Stimulated activated CD4-positive, alpha-beta T cell treated with anti-CD3 and anti-CD28 coated beads, Interleukin-4, amount 100 ng/mL, for 4 hours (primary cell): ENCODE measurements at places on chromosomes 4 and X.
A peak's percentile ranks its signal among the peaks of the same experiment; 100 is the strongest.

GRCh38 chr4:169142906-169143305 is 127.8 kb downstream of the SH3RF1 start:
- DNase-seq = no peak

GRCh38 chrX:37955273-37955672 is 51.1 kb upstream of the SYTL5 start:
- DNase-seq = no peak

DNA sequence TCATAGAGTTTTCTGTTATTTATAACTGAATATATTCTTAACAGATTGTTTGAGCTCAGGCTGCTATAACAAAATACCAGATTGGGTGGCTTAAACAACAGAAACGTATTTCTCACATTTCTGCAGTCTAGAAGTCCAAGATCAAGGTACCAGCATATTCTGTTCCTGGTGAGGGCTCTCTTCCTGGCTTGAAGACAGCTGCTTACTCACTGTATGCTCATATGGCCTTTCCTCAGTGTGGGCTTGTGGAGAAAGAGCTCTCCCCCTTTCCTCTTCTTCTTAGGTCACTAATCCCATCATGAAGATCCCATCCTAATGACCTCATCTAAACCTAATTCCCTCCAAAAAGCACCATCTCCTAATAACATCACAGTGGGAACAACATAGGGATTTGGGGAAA is 117.8 kb downstream of the RASGEF1B start:
- no peak for DNase-seq

GRCh38 chr4:15799141-15799540 is 21.0 kb downstream of the CD38 start:
- no peak for DNase-seq

DNA sequence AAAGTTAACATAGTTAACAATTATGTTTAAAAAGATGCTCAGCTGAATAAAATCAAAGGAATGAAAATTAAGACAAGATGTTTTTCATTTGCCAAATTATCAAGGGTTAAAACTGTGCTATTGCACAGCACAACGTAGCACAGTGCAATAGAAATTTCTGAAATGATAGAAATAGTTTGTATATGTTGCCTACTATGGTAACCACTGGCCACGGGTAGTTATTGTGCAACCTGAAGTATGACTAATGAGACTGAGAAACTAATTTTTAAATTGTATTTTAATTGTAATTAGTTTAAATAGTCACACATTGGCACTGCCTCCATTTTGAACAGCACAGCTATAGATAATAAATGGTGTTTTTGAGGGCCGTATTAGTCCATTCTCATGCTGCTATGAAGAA is 343.1 kb upstream of the FAM241A start:
- no peak for DNase-seq

GRCh38 chr4:120977435-120977997 is 55.0 kb upstream of the PRDM5 start:
- no peak for DNase-seq

- DNase-seq = no peak
Measured at GRCh38 chrX:4909348-4909747, 1195.9 kb upstream of the PRKX start.

GRCh38 chrX:31547416-31547815 is 475.6 kb upstream of the FTHL17 start:
- no peak for DNase-seq

- DNase-seq = no peak
Measured at GRCh38 chr4:79163981-79164490, 161.8 kb downstream of the NAA11 start.

DNA sequence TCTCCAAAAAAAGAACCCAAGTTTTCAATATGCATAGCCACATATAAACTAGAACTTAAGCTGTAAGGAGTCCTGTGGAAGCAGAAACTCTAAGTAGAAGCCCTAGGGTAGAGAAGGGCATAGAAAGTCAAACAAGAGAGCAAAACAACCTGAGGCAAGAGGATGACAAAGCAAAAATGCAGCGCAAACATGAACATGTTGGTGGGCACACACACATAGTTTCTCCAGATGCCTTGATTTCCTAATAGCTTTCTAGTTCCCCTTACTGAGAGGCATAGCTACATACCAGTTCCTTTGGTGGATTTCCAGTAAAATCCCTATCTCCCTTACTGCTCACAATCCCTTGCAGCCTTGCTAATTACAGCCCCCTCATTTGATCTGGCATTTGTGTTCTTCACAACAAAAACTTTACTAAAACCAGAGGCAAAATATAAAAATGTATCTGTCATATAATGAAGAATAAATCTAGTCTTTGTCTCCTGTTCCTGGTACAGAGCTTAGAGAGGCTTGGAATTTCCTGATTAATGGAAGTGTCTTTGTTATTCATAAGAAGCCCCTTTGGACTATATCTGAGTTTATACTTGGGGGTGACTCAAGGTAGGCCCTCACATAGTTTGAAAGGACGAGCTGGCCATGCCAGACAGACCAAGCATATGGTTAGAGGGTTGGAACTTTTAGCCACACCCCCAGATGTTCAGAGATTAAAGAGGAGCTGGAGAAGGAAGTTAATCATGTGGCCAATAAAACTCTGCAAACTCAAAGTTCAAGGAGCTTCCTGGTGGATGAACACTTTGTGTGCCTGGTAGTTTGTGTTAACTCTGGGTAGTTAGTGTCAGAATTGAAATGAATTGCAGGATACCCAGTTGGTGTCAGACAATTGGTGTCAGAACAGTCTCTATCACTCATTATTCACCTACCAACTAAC is 52.7 kb upstream of the ZCCHC13 start:
- DNase-seq = no peak

GRCh38 chrX:16771483-16772398 is 14.5 kb upstream of the TXLNG start:
- DNase-seq = no peak

DNA sequence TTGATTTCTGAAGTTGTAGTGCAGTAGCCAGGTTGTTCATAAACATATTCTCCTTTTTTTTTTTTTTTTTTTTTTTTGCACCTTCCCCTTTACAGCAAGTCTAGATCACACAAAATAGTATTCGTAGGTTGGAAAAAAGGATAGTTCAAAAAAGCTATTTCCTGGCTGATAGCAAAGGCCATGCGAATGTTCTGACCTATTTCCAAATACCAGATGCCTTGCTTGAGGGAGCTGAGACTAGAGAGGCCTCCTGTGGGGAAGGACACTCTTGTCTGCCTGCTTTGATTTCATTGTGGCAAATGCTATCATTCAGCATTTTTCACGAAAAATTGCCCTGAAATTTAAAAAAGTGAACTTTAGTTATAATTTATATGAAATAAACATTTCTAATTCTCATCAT is 111.4 kb downstream of the MAD2L1 start:
- DNase-seq = no peak

- DNase-seq = no peak
Measured at GRCh38 chr4:185464183-185464582, 7.3 kb downstream of the CCDC110 start.

- DNase-seq = no peak
Measured at GRCh38 chr4:123120473-123120872, 198.1 kb upstream of the NUDT6 start.

- DNase-seq = no peak
Measured at GRCh38 chrX:134734466-134734952, 76.2 kb upstream of the PLAC1 start.

DNA sequence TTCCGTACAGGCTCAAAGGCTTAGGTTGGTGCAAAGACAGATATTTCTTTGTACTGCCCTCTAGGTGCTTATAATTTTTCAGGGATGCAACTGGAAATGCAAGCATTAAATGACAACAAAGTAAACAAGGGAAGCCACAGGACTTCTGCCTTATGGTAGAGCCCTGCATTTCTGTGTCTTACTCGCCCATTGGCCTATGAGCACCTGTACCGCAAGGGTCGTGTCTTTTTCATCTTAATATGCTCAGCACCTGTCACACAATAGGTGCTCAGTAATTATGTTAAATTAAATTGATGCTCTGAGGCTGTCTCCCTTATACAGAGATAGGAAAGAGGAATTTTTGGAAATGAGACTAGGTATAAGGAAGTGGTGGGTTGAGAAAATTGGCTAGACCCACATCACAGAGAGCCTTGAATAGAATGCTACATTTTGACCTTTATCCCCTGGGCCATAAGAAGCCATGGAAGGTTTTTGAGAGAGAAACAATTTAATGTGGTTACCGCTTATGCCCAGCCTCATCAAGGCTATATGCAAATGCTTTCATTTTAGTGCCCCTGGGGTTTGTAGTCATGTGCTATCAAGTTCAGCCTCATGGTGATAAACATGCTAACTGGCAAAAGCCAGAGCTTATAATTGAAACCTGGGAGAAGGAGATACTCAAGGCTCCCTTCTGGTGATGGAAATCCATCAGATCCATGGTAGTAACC is 16.3 kb downstream of the VSIG4 start:
- no peak for DNase-seq

GRCh38 chrX:5869786-5870185 is 358.9 kb downstream of the NLGN4X start:
- no peak for DNase-seq

DNA sequence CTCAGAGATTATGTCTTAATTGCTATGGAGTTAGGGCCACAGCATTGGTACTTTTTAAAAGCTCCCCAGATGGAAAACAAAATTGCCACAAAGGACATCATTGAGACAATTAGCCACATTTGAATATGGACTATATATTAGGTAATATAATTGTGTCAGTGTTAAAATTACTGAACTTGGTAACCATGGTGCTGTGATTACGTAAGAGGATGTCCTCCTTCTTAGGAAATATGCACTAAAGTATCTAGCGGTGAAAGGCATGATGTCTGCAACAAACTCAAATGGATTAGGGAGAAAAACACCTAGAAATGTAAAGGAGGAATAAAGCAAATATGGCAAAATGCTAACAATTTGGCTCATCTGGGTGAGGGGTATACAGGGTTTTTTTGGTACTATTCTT is 89.9 kb upstream of the PAK3 start:
- DNase-seq = no peak

- peak; percentile 11 for DNase-seq
Measured at GRCh38 chr4:138952411-138952810, 63.2 kb upstream of the NOCT start.

- DNase-seq = no peak
Measured at GRCh38 chr4:98932539-98932938, 3.6 kb upstream of the EIF4E start.

DNA sequence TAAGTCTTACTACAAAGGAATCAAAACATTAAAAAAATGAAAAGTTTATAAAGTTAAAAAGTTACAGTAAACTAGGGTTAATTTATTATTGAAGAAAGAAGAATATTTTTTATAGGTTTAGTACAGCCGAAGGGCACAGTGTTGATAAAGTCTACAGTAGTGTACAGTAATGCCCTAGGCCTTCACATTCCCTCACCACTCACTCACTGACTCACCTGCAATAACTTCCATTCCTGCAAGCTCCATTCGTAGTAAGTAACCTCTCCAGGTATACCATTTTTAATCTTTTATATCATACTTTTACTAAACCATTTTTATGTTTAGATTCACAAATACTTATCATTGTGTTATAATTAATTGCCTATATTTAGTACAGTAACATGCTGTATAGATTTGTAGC is 307.5 kb upstream of the FAM241A start:
- no peak for DNase-seq

DNA sequence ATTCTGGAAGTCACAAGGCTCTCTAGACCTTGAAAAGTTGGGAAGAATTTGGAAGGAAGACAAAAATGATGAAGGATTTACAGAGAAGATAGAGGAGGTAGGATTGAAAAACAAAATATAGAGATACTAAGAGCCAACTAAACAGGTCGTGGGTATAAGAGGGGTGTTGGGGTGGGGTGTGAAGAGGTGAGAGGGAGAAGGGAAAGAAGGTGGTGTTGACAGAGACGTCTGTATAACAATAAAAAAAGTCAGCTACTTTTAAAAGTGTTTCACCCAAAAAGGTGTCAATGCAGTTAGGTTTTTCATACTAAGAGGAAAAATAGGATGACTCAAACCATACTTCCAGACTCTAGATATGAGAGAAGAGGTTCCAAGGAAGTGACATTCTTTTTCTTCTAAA is 33.0 kb upstream of the MAP3K15 start:
- DNase-seq = no peak

GRCh38 chr4:74018771-74019170 is 19.7 kb downstream of the CXCL3 start:
- no peak for DNase-seq

DNA sequence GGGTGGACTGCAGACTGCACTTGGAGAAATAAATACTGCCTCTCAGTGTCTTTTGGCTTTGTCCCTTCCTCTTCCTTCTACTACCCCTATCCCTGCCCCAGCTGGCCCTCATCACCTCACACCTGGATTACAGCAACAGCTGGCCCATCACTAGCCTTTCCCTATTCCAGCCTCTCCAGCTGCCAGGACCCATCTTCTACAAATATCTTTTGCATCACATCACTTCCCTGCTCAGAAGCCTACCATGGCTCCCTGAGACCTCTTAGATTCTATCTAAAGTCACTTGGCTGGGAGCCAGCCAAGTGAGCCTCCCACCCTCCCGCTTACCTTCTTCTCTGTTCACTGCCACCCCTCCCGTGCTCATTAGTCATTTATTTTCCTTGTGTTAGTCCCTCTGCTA is 66.8 kb downstream of the TSC22D3 start:
- DNase-seq = no peak

GRCh38 chrX:153766098-153766817 is 2.2 kb downstream of the PLXNB3 start:
- no peak for DNase-seq

DNA sequence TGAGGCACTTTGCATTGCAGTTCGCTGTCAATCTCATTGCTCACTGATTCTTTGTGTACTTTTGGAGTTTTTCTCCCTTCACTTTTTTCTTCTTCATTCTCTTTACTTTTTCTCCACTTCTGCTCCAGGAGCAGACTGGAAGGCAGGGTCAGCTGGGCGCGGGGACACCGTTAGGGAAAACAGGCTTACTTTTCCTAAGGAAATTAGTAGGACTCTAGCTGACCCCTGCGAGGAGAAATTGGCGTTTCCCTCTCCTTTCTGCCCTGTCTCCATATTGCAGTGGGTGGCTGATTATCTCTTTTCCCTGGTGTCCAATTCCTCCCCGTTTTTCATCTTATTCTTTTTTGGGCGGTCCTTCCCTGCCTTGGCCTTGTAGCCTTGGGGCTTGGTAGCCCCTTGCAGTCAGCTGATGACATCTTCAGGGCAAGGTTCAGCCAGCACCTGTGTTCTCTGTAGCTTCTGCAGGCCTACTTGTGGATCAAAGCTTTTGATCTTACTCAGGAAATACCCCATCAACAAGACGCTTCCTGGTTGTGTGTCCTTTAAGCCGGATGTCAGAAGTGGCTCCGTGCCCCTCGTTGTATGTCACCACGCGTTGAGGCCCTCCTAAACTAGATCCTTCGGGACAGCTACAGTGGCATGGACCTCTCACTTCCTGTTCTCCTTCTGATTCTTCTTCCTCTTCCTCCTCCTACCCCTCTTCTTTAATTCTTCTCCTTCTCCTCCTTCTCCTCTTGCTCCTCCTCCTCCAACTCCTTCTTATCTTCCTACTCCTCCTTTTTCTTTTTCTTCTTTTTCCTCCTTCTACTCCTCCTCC is 36.1 kb downstream of the NBDY start:
- DNase-seq = no peak

GRCh38 chrX:147910607-147911006 is 1.1 kb upstream of the FMR1 start:
- no peak for DNase-seq

- no peak for DNase-seq
Measured at GRCh38 chr4:18318682-18319388, 297.3 kb upstream of the LCORL start.
